ENCODE measurements at places on chromosomes 1 and 21.

DNA sequence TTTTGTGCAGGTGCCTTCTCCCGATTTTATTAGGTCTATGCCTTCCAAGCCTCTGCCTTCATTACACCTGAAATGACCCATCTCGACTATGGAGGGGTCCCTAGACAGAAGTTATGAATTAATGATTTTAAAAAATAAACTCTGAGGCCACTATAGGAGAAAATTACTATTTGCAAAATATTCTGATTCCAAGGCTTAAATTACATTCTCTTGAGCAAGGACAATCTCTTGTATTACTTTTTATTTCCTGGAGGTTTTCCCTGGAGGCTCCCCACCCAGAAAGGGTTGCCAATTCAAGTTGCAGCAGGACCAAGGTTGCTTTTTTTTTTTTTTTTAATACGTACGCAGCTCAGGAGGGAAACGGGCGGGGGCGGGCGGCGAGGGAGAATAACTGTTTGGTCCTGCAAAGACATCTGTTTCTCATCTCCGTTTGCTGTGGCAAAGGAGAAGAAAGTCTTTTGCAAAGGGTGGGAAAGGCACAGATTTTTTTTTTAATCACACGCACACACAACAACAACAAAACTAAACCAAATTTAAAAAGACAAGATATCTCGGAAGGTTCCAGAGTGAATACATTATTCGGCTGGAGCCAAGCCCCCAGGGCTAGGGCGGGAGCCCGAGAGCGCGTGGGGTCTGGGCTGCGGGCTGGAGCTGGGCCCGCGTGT lies 618 bp upstream of the SERTAD4 start:
- DNase-seq: no peak

DNA sequence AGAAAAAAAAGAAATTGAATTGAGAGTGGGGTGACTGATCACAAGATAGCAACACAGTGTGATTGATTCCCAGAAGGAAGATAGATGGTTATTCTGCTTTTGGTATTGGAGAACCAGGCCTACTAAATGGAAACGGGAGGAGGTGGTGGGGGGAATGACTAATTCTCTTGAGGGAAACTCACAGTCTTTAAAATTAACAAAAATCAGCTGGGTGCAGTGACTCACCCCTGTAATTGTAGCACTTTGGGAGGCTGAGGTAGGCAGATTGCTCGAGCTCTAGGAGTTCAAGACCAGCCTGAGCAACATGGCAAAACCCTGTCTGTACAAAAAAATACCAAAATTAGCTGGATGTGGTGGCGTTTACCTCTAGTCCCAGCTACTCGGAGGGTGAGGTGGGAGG lies 134.6 kb upstream of the PDE4B start:
- DNase-seq: no peak

DNA sequence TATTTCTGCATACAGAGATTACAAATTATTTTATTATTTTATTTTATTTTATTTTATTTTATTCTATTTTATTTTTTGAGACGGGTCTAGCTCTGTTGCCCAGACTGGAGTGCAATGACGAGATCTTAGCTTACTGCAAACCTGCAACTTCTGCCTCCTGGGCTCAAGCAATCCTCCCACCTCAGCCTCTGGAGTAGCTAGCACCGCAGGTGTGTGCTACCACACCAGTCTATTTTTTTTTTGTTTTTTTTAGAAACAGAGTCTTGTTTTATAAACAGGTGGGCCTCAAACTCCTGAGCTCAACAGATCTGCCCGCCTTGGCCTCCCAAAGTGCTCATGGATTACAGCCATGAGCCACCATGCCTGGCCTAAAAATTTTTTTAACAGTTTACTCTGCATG lies 88.1 kb downstream of the PCP4 start:
- DNase-seq: no peak

DNA sequence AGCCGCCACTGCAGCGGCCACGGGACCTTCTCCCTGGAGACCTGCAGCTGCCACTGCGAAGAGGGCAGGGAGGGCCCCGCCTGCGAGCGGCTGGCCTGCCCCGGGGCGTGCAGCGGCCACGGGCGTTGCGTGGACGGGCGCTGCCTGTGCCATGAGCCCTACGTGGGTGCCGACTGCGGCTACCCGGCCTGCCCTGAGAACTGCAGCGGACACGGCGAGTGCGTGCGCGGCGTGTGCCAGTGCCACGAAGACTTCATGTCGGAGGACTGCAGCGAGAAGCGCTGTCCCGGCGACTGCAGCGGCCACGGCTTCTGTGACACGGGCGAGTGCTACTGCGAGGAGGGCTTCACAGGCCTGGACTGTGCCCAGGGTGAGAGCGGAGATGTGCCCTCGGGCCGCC lies 11.7 kb downstream of the TNN start:
- no peak for DNase-seq

GRCh38 chr21:20998886-20999285 lies 677 bp downstream of the NCAM2 start:
- no peak for DNase-seq

DNA sequence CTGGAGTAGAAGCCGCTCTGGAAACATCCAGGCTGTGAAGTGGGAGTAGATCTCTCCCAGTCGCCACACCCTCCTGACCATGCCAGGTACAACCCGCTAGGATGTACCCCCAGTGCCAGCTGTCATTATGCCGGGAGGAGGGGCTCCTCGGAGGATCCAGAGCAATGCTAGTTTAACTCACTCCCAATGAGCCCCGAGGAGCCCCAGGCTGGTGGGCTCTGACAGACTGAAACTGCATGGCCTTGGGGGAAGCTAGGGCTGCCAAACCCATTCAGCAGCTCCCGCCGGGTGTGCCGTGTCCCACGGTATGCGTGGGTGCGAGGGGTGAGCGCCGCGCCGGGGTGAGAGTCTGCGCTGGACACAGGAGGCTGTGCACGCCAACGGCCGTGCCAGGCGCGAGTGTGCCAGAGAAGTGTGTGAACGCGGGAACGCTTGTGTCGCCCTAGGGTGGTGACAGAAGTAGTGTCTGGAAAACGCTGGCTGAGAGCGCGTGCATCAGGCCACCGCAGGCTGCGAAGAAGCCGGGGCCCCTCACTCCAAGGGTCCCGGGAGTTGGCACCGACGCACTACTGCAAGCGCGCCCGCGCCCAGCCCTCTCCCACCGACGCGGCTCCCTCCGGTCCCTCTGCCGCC lies 177.1 kb upstream of the EDN2 start:
- DNase-seq: no peak

DNA sequence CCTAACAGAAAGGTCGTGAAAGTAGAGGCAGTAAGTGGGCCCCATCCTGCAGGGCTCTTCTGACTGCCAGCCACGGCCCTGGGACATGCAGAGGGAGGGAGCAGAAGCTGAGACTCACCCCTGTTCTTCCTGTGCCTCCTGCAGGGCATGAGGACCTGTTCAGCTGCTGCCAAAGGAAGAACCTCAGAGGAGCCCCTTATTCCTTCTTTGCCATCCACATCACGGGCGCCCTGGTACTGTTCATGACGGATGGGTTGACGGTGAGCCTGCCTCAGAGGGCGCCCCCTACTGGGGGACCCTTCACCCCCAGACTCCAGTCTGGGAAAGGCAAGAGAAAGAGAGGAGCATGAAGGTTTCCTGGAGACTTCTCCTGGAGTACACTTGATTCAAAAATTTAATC lies 47.1 kb downstream of the ELK4 start:
- no peak for DNase-seq

DNA sequence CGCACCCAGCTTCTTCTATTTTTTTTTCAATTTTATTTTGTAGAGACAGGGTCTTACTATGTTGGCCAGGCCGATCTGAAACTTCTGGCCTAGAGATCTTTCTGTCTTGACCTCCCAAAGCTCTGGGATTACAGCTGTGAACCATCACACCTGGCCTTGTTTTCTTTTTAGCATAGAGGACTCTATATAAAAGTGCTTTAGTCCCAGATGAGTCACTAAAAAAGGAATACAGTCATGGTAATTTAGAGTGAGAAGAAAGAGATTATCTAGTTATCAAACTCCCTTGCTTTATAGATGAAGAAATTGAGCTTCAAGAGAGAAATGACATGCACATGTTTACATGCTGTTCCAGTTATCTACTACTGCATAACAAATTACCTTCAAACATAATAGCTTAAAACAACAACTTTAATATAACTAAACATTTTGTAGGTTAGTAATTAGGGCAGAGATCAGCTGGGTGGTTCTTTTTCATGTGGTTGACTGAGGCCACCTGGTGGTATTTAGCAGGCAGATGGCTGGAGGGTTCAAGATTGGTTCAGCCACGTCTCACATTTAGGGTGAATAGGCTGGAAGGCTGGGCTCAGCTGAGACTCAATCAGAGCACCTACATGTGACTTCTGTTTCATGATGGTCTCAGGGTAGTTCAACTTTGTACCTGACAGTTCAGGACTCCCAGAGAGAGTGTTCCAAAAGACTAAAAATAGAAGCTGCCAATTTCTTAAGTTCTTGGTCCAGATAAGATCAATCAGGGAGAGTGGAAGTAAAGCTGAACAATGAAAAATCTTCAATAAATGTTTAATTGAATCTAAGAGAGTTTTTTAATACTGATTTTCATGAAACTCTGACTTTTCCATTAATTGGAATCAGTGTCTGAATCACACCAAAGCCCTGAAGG lies 16.9 kb upstream of the MTF2 start:
- DNase-seq: peak; percentile 58

GRCh38 chr1:173616859-173617258 lies 14.0 kb upstream of the SLC9C2 start:
- no peak for DNase-seq

DNA sequence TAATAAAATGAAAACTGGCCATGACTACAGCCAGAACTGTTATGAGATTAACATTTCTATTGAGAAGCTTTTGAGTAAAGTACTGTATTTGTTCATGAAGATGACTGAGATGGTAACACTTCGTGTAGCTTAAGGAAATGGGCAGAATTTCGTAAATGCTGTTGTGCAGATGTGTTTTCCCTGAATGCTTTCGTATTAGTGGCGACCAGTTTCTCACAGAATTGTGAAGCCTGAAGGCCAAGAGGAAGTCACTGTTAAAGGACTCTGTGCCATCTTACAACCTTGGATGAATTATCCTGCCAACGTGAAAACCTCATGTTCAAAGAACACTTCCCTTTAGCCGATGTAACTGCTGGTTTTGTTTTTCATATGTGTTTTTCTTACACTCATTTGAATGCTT lies 164.0 kb downstream of the NEK7 start:
- no peak for DNase-seq

DNA sequence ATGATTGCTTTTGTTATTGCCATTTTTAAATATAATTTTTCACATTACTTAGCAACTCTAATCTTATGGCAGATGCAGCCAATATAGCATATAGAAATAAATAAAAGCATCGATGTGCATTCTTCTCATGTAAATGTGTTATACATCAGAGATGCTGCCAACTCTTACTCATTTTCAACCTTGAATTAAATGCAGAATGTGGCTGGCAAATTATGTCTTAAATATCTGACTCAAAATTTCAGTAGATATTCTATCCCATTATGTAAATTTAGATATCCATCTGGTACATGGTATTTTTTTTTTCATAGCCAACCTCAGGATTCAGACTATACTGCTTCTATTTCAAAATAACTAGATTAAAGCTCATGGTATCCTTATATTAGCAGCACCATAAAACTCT lies 916.7 kb upstream of the TMPRSS15 start:
- no peak for DNase-seq

- DNase-seq: no peak
Measured at GRCh38 chr1:169107603-169108208, 1.2 kb downstream of the ATP1B1 start.

GRCh38 chr1:115299266-115299665 lies 38.8 kb downstream of the NGF start:
- DNase-seq: no peak

DNA sequence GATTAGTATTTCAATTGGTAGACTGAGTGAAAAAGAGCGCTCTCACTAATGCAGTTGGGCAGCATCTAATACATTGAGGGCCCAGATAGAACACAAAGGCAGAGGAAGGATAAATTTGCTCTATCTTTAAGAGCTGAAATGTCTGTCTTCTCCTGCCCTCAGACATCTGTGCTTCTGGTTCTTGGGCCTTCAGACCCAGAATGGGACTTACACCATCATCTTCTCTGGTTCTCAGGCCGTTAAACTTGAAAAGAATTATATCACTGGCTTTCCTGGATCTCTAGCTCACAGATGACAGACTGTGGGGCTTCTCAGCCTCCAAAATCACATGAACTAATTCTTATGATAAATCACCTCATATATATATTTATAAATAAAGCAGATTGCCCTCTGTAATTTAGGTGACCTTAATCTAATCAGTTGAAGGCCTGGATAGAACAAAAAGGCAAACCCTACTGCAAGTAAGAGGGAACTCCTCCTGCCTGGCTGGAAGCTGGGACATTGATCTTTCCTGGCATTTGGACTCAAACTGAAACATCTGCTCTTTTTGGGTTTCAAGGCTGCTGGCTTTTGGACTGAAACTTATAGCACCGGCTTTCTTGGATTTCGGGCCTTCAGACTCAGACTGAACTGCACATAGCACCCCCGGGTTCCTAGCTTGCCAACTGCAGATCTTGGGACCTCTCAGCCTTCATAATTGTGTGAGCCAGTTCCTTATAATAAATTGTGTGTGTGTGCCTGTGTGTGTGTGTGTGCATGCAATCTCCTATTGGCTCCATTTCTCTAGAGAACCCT lies 390.4 kb upstream of the PLXNA2 start:
- DNase-seq: no peak

GRCh38 chr1:92858564-92859399 lies 26.9 kb downstream of the RPL5 start:
- peak; percentile 79 for DNase-seq

DNA sequence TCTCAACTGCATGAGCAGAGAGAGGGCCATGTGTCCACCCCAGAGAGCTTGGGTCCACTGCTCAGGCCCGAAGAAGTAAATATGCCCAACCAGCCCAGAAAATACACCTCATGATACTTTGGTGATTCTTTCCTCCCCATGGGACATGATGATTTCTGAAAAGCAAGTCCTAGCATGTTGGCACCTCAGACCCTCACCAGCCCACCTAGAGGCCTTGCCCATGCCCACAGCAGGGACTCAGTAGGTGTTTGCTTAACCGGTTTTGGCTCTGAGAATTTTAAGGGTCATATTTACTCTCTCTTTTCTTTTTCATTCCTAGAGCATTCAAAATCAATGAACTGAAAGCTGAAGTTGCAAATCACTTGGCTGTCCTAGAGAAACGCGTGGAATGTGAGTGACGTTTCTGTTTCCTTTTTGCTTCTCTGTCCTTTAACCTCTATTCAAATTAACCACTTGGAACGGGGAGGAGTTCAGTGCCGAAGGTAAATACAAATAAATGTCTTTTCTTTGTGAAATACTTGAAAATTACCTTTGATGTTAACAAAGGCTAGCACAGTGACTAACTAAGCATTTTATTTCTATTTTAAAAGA lies 79.7 kb downstream of the PDE9A start:
- no peak for DNase-seq

- no peak for DNase-seq
Measured at GRCh38 chr1:2991753-2992495, 29.3 kb upstream of the ACTRT2 start.

- DNase-seq: no peak
Measured at GRCh38 chr1:106536741-106537140, 519.7 kb upstream of the PRMT6 start.

GRCh38 chr1:192584866-192585265 lies 9.3 kb downstream of the RGS1 start:
- no peak for DNase-seq
